ENCODE measurements at places on chromosomes 3 and 15.
A peak's percentile ranks its signal among the peaks of the same experiment; 100 is the strongest.

GRCh38 chr3:73029321-73029796 is 32.1 kb upstream of the EBLN2 start:
- no peak for DNase-seq

GRCh38 chr3:55453886-55454496 is 33.1 kb downstream of the WNT5A start:
- DNase-seq = no peak

- DNase-seq = no peak
These were observed 401.9 kb upstream of the CNTN4 start for GRCh38 chr3:1696669-1697275.

- peak; percentile 47 for DNase-seq
These were observed 84.7 kb upstream of the LMCD1 start for GRCh38 chr3:8416965-8417364.

DNA sequence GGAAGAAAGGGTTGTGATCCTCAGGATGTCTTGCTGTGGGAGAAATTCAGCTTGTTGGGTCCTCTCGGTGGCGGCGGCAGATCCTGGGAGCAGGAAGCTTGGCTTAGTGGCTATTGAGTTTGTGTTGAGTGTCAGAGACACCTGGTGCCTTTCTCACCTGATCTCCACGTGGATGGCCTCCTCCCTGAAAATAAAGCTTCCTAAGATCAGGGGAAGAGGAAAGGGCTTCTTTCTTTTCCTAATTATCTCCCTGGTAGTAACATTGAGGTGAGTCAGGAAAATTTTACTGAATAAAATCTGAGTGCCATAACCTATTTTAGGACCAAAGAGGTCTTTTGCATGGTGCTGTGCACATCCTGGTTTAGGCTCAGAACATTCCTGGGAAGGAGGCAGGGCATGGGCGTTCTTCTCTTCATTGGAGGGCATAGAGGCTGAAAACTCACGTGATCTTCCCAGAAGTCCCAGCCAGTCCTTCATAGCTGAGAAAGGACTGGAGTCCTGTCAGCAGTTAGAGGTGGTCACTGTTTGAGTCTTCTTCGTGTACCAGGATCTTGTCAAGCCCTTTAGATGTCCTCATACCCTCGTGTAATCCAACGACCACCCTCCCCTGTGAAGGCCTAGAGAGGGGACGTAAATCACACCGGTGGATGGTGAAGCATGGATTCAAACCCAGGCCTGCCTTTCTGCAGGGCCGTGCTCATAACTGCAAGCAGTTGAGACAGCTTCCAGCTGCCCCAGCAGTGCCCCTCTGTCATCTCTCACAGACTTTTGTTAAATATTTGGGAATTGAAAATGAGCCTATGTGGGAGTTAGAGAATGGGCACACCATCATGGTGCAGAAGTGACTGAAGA is 1.1 kb downstream of the CMTM8 start:
- no peak for DNase-seq

- DNase-seq = no peak
These were observed 417.6 kb upstream of the CDIN1 start for GRCh38 chr15:36161771-36162212.

DNA sequence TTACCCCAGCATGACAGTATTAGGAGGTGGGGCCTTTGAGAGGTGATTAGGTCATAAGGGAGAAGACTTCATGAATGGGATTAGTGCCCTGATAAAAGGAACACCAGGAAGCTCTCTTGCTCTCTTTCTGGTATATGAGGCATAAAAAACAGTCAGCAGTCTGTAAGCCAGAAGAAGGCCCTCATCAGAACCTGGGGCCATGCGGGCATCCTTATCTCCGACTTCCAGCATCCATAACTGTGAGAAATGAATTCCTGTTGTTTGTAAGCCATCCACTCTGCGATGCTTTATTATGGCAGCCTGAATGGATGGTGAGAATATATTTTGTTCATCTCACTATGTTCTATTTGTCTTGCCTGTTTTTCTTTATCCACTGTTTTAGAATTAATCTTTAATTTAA is 17.7 kb upstream of the MOBP start:
- no peak for DNase-seq

GRCh38 chr3:23547905-23548650 is 257.7 kb upstream of the UBE2E1 start:
- DNase-seq = no peak

DNA sequence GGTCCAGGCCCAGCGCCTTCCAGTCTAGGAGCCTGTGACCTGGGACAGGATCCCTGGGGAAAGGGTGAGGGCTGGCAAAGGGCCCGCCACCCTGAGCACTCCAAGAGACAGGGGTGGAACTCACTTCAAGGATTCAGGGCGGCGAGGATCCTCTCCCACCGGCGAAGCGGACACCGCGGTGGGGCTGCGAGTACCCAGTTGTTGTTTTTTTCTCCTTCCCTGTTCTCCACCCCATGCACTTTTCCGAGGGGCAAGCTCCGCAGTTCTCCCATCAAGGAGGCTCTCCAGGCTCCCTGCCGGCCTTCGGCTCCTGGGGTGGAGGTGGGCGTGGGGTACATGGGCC is 387 bp upstream of the PAQR5 start:
- no peak for DNase-seq

GRCh38 chr15:58467722-58468423 is 36.1 kb downstream of the LIPC start:
- no peak for DNase-seq

DNA sequence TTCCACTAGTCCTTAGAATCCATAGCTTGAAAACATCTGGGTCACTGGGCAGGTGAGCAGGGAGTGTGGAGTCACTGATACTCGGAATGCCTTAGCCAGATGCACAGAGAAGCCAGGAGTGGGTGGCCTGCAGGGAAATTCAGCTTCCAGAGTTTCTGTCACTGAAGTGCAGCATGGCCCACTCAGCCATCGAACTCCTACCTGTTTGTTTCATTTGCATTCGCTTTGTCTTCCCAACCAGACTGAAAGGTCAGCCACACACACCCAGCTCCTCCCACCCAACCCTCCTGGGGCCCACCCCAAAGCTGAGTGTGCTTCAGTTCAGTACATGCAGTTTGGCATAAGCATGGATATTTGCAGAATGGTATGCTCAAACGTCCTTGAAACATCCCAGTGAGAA is 124.5 kb upstream of the ATP10A start:
- no peak for DNase-seq

DNA sequence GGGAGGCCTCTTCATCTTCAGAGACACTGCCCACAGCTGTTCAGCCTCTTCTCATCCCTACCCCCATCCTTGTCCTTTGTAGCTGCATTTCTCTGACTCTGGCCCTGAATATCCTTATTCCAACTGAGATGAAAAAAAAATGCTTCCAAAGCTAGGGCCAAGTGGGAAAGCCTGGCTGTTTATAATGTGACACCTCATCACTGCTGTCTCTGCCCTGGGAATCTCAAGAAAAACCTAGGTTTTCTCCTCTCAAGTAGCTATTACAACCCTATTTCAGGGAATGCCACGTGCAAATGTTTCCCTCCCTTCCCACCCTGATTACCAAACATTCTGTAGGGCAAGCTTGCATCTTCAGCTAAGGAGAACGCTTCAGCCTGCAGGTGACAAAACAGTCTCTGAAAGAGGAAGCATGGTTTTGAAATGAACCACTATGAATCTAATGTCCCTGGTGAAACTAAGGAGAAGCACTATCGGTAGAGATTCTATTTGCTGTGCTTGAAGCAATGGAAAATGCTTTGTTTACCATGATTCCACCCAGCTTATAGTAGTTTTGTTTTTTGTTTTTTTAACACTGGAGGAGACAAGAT is 65.4 kb downstream of the USF3 start:
- no peak for DNase-seq

GRCh38 chr15:57607570-57608000 is 15.9 kb downstream of the MYZAP start:
- peak; percentile 57 for DNase-seq

- DNase-seq = no peak
These were observed 12.8 kb downstream of the VILL start for GRCh38 chr3:38003371-38003816.

- DNase-seq = no peak
These were observed 397.7 kb upstream of the LMCD1 start for GRCh38 chr3:8103954-8104353.

DNA sequence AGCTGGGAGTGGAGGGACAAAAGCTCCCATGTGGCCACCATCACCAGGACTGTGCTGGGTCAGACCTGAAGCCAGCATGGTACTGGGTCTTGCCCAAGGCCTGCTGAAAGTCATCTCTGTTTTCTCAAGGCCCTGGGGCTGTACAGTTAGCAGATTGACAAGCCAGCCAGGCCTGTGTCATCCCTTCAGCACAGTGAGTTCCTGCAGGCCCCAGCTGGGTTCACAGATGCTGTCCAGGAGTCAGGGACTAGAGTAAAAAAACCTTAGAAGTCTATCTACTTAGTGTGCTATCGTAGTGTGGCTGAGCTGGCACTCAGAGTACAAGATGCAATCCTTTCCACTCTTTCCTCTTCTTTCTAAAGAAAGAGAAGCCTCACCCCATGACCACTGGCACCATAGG is 246.0 kb upstream of the NAALADL2 start:
- DNase-seq = no peak

GRCh38 chr3:177111541-177111949 is 85.7 kb downstream of the TBL1XR1 start:
- no peak for DNase-seq

- DNase-seq = no peak
These were observed 265.6 kb downstream of the EBLN2 start for GRCh38 chr3:73327052-73327451.

DNA sequence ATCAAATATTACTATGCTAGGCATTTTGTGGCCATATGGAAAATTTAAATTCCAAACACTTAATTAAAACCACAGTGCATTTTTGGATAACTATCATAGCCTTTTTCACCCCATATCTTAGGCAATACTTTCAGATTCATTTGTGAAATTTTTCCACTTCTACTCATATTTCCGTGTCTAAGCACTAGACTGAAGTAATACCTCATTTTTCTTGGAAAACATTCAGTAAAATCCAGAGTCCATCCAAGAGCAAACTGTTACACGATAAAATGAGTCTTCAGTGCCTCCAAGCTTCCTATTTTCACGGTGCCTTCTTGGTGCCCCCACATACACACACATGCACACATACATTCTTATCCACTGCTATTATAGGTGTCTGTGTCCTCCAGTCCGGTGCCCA is 845.9 kb downstream of the TBL1XR1 start:
- no peak for DNase-seq

- no peak for DNase-seq
These were observed 16.4 kb downstream of the NEK4 start for GRCh38 chr3:52754373-52754772.

- no peak for DNase-seq
These were observed 732.4 kb upstream of the GBE1 start for GRCh38 chr3:82493858-82494257.

DNA sequence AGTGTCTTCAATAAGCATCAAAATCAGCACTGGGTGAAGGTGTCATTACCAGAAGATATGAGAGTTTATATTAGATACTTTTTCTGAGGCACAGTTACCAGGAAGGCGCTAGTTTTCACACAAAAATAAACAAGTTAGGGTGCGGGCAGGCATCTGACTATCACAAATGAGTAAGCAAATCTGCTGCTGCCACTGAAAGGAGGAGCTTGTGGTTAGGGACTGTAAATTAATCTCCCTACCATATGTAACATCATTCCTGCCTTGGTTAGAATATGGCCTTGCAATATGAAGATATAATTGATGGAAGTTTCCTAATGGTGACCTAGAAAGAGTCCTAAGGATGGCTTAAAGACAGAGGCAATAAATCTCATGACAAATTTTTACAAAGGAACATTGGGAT is 19.5 kb upstream of the EID1 start:
- no peak for DNase-seq

DNA sequence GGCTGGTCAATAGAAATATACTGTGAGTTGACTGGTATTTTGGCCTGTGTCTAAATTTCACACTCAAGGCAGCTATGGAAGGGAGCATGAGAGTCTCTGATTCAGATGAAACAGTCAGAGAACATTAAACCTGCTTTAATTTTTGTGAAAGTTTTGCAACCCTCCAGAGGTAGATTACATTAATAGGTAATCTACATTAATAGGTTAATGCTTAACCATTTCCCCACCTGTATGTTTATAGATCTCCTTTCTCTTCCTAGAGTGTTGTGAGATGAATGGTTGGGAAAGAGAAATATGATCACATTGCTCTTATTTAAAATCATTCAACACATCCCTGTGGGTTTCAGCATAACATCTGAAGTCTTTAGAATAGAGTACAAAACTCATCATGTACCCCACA is 586.9 kb upstream of the DPPA4 start:
- no peak for DNase-seq

DNA sequence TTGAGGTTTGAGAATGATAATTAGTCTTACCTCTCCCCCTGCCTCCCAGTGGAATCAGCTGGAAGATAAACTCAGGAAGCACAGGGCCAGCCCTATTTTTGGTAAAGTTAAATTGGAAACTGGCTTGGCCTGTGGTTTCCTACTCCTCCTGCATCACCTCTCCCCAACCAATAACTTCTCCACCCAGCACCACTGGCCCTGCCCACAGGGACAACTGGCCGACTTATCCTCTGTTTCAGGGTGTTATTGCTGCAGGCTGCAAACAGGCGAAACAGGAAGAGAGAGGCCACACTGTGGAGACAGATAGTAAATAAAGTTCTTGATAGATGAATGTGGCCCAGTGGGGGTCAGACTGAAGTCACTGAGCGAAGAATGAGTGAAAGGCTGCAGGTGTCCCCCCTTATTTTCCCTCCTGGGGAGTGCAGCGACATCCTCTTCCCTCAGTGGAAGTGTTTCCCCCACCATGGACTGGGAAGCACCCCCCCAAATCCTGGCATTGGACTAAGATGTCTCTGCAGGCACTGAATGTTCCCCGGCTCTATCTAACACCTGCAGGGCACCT is 47.1 kb downstream of the PDIA5 start:
- peak; percentile 65 for DNase-seq

GRCh38 chr15:94387849-94388441 is 156.6 kb downstream of the MCTP2 start:
- no peak for DNase-seq

GRCh38 chr3:89787979-89788378 is 680.6 kb downstream of the EPHA3 start:
- no peak for DNase-seq

- DNase-seq = no peak
These were observed 625.8 kb upstream of the ALCAM start for GRCh38 chr3:104740874-104741379.

- no peak for DNase-seq
These were observed 22.9 kb downstream of the KLF13 start for GRCh38 chr15:31349233-31350141.

DNA sequence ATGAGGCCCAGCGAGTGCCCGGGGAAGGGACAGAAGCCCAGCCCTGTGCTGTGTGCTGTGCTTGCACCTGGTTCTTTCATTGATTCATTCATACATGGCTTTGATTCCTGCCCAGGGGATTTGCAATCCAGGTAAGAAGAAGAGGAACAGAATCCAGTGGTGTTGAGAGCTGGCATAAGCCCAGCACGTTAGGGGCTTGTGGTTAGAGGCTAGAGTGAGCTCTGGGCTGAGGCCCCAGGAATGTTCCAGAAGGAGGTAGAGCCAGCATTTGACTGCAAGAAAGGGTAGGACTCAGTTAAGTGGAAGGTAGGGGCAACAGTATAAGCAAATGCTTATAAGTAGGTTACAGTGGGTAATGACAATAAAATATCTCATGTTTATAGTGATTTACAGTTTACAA is 2.3 kb downstream of the VWA5B2 start:
- DNase-seq = no peak

- peak; percentile 54 for DNase-seq
These were observed 203.8 kb downstream of the UACA start for GRCh38 chr15:70559265-70560239.
